Glomerular endothelial cell (primary cell): ENCODE measurements at places on chromosomes 13 and 19. TPM values are rescaled to one million over a fixed set of nuclear protein-coding genes. Genes with fewer than 3 reads are reported as not detected.

Gene FGF14
- total RNA-seq, result 0.06 TPM in 1 of 2 replicates, not detected in the other

Gene ACP7
- total RNA-seq, result not detected in 2 replicates

Gene SIGLEC12
- not detected in 2 replicates for total RNA-seq

Gene NMRK2
- total RNA-seq, result not detected in 2 replicates

Gene ZNF628
- total RNA-seq, result 3.8 and 10.1 TPM in 2 replicates

Gene ZNF460
- 37.5 and 57.5 TPM in 2 replicates for total RNA-seq

Gene FGF22
- total RNA-seq, result 0.35 TPM in 1 of 2 replicates, not detected in the other

Gene PTBP1
- 252 and 331 TPM in 2 replicates for total RNA-seq
